GM23338 (cell line): ENCODE measurements at places on chromosomes 1 and 21.

DNA sequence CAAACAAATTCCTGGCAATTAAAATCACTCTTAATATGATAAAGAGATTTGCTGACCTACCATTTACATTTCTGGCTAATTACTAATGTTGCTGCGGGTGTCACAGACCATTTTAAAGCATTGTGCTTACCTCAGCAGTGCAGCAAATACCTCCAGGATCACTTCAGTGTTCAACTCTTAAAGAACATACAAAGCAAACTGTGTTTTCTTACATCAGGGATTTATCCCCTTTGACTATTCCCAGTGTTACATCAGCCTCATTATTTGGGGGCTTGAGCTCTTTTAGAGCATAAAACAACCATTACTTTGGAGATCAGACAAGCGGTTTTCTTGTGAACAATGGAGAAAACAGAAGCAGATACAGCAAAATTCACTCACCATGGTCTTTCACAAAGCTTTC lies 185.4 kb downstream of the LYPLAL1 start:
- no peak for DNase-seq
- H3K4me1 ChIP-seq = no peaks in the 10 kb centered on the region
- H3K27ac ChIP-seq = no peak overlapping the region
- H3K4me3 ChIP-seq = no peak overlapping the region
- H3K27me3 ChIP-seq = no peaks in the 10 kb centered on the region

GRCh38 chr1:48738356-48738755 lies 38.3 kb downstream of the BEND5 start:
- H3K27me3 ChIP-seq = no peaks in the 10 kb centered on the region
- DNase-seq = no peak
- H3K4me1 ChIP-seq = peaks cover 6% of the 10 kb centered on the region; the same call in 1 of the 2 replicates
- H3K36me3 ChIP-seq = no peaks in the 10 kb centered on the region
- no peak overlapping the region for H3K4me3 ChIP-seq
- H3K27ac ChIP-seq = no peak overlapping the region

- H3K36me3 ChIP-seq = no peaks in the 10 kb centered on the region
- DNase-seq = no peak
- no peaks in the 10 kb centered on the region for H3K27me3 ChIP-seq
- H3K27ac ChIP-seq = no peak overlapping the region
- no peak overlapping the region for H3K4me3 ChIP-seq
Measured at GRCh38 chr1:186790101-186790500, 38.6 kb upstream of the PLA2G4A start.

DNA sequence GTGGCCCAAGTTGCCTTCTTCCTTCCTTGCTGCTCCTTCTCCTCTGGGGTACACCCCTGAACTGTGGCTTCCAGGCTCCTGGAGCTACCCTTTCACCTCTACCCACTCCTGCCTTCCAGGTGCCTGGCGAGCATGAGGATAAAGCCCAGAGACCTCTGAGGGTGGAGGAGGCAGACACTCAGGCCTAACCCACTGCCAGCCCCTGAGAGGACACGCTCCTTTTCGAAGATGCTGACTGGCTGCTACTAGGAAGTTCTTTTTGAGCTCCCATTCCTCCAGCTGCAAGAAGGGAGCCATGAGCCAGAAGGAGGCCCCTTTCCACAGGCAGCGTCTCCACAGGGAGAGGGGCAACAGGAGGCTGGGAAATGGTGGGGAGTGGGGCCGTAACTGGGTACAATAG lies 15.6 kb downstream of the RHBG start:
- H3K4me1 ChIP-seq = peaks cover 22% of the 10 kb centered on the region
- no peak overlapping the region for H3K4me3 ChIP-seq
- H3K27me3 ChIP-seq = peaks cover 40% of the 10 kb centered on the region
- no peak for DNase-seq
- H3K27ac ChIP-seq = no peak overlapping the region

GRCh38 chr1:214143006-214143992 lies 137.7 kb upstream of the SMYD2 start:
- no peaks in the 10 kb centered on the region for H3K36me3 ChIP-seq
- peak; percentile 46 for DNase-seq
- no peaks in the 10 kb centered on the region for H3K27me3 ChIP-seq
- H3K4me3 ChIP-seq = no peak overlapping the region

- peak; percentile 77 for DNase-seq
- no peaks in the 10 kb centered on the region for H3K36me3 ChIP-seq
- H3K27ac ChIP-seq = peak overlapping the region; percentile 65
- H3K27me3 ChIP-seq = no peaks in the 10 kb centered on the region
Measured at GRCh38 chr1:31111290-31111951, 45.9 kb upstream of the PUM1 start.

DNA sequence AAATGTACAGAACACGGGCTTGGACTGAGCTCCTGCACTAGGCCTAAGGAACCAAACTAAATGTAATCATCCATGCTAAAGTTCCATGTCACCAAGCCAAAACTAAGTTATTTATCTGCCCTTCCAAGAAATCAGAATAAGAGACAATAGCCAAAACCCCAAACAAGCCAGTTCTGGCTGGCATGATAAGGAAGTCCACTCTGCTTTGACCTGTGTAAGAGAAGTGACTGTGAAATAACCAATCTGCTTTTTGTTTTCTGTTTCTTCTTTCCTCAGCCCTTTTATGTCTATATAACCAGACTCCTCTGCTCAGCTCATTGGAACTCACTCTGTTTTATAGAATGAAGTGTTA lies 15.1 kb downstream of the PLPPR5 start:
- DNase-seq = no peak
- no peaks in the 10 kb centered on the region for H3K36me3 ChIP-seq
- H3K4me1 ChIP-seq = peaks cover 17% of the 10 kb centered on the region
- H3K27me3 ChIP-seq = no peaks in the 10 kb centered on the region
- H3K4me3 ChIP-seq = no peak overlapping the region
